ENCODE measurements at places on chromosomes 1 and 21.

- DNase-seq = no peak
Observed at GRCh38 chr1:25392841-25393240, 27.8 kb downstream of the RHCE start.

GRCh38 chr1:83999316-83999819 lies 436 bp upstream of the TTLL7 start:
- DNase-seq = peak; percentile 54

GRCh38 chr1:205370780-205371179 lies 14.1 kb upstream of the KLHDC8A start:
- DNase-seq = no peak

GRCh38 chr21:32977216-32977615 lies 48.5 kb upstream of the OLIG2 start:
- DNase-seq = no peak

- DNase-seq = no peak
Observed at GRCh38 chr1:231216498-231216897, 24.5 kb upstream of the GNPAT start.

DNA sequence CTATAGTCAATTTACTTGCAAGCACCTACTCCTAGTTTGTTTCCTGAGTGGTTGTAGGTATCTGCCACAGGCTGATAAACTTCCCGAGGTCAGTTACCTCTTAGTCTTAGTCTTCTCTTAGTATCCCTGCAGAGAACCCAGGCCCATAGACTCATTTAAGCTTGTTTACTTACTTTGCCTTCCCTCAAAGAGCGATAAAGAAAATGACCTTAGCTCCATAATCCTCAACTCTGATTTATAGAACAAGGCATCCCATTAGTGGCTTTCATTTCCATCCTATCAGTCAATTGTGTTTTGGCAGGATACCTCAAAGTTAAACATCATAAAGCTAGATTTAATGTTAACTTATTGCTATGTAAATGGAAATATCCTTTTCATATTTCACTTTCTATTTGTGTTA lies 119.7 kb downstream of the UCHL5 start:
- no peak for DNase-seq

DNA sequence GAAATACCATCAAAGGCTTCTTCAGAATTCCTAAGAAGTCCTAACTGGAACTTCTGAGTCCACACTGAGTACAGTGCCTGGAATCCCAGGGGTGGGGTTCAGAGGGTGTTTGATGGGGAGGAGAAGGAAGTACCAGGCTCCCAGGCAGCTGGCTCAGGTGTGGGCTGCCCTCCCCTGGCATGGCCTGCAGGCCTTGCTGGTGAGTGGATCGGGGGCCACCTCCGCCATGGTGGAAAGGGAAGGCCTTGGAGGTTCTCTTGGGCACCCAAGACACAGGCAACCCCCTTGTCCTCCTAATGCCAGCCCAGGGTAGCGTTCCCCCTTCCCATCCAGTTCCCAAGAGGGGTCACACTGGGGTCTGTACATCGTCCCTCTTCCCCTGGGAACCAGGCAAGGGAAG lies 26.8 kb upstream of the TNFRSF1B start:
- DNase-seq = no peak
